ENCODE measurements at places on chromosomes 3 and 15.

- peak; percentile 77 for DNase-seq
Observed at GRCh38 chr3:160413613-160414248, 14.3 kb downstream of the SMC4 start.

GRCh38 chr15:70210528-70210927 is 112.8 kb upstream of the TLE3 start:
- no peak for DNase-seq

DNA sequence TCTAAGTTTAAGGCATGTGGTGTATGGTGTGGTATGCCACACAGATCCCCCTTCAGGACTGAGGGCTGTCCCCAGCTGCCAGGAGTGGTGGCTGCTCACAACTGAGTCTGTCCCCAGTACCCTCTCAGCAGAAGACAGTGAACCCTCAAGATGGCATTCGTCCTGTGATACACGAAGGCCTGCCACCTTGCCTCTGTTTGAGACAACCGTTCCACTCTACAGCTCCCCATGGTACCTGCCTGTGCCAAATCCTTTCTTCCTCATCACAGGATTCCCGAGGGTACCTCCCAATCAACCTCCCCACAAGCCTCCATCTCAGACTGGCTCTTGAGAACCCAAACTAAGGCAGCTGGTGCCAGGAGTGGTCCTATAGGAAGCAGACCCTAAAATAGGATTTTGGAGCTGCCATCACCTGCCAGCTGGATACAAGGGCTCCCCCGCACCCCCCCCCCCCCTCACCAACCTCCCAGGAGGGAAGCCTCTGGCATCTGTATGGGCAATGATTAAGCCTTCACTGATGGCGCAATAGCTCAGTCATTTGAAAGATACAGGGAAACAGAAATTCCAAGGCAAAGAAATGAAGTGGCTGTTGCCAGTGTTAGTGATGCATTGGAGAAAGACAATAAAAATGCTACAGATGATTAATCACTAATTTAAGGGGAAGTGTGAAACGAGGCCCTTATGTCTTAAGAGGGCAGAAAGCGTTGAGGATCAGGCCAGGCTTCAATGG is 230.0 kb upstream of the LYSMD4 start:
- no peak for DNase-seq

- DNase-seq: no peak
Observed at GRCh38 chr3:118818386-118818785, 216.3 kb downstream of the IGSF11 start.

- no peak for DNase-seq
Observed at GRCh38 chr3:164608554-164609276, 469.6 kb downstream of the SI start.

GRCh38 chr15:70712271-70712670 is 51.1 kb downstream of the UACA start:
- no peak for DNase-seq

DNA sequence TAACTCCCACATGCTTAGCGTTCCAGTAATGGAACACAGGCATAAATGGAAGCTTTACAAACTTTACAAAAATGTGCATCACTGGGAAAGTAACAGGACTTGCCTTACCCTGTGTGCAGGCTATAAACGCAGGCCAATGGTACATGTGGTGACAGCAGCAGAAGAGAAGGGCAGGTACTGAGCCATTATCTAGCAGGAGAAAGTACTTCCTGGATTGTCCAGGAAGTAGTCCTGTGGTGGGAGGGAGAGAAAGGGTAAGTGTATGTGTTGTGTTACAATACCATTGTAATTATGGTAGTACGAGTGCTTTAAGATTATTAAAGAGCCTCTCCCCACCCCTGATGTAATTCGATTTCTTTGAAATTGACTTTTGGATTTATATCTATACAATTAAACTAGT is 5.3 kb downstream of the ATP1B3 start:
- DNase-seq: peak; percentile 6

DNA sequence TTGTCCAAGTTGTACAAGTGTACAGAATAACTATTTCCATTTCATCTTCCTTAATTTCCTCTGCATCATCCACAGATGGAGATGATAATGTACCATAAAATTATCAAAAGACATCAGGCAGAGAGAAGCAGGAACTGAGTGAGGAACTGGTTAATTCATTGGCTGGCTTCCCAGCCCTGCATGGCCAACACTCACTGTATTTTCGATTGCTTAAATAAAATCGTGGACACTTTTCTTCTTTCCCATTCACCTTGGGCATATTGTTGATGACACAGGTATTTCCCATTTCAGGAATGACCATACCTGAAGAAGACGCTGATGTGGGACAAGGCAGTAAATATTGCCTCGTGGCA is 144.2 kb upstream of the ABHD17C start:
- DNase-seq: no peak

- no peak for DNase-seq
Observed at GRCh38 chr3:99711351-99711750, 73.0 kb downstream of the COL8A1 start.

DNA sequence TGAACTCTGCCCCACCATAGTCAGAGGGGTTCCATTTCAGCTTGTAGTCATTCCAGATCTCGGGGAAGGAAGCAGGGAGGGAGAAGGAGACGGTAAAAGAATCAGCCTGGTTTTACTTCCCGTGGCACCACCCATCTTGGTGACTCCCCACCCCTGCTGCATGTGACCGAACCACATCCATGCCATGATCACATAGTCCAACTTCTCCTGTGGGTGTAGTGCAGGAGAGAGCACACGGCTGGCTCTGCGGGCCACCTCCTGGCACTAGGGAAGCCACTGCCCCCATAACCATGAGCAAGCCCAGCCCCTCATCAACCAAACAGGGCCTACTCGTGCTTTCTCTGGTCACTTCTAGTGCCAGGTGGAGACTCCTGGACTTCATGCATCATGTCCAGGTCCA is 3.7 kb downstream of the CHRNA3 start:
- DNase-seq: no peak

GRCh38 chr3:183815951-183816475 is 9.4 kb downstream of the MAP6D1 start:
- DNase-seq: no peak
